ENCODE measurements at places on chromosomes 3 and 15. TPM values are rescaled to one million over a fixed set of nuclear protein-coding genes. Genes with fewer than 3 reads are reported as not detected.

Gene GASK1A
- total RNA-seq: 1.2 TPM

Gene ZNF80
- total RNA-seq: not detected

Gene CDHR4
- total RNA-seq: not detected

Gene IL20RB
- total RNA-seq: 0.60 TPM

Gene ACSBG1
- total RNA-seq: 0.32 TPM

Gene NANOGP8
- total RNA-seq: 1.1 TPM

Gene THBS1
- 209 TPM for total RNA-seq

Gene PTH1R
- 1.9 TPM for total RNA-seq

Gene SLC22A13
- 0.51 TPM for total RNA-seq

Gene RGMA
- total RNA-seq: 88.4 TPM

Gene ARRDC4
- total RNA-seq: 49.6 TPM

Gene TMEM266
- total RNA-seq: 0.16 TPM

Gene PLSCR2
- total RNA-seq: 1.3 TPM

Gene ECE2
- total RNA-seq: 2.2 TPM

Gene ERICH6
- not detected for total RNA-seq

Gene CHP1
- 461 TPM for total RNA-seq

Gene STX19
- total RNA-seq: 20.6 TPM

Gene SPG11
- 90.6 TPM for total RNA-seq

Gene NDN
- total RNA-seq: 21.8 TPM

Gene CPLX3
- total RNA-seq: 0.19 TPM

Gene ZMYND10
- 0.20 TPM for total RNA-seq

Gene ERC2
- 0.43 TPM for total RNA-seq

Gene CKMT1A
- 215 TPM for total RNA-seq

Gene LCTL
- total RNA-seq: not detected

Gene GABRB3
- 3.2 TPM for total RNA-seq

Gene SCN5A
- total RNA-seq: 1.3 TPM

Gene PCBP4
- 41.9 TPM for total RNA-seq

Gene NEK10
- total RNA-seq: 6.5 TPM

Gene MAPK6
- total RNA-seq: 47.6 TPM

Gene PLA2G4B
- total RNA-seq: 5.2 TPM

Gene XCR1
- 0.29 TPM for total RNA-seq

Gene TBL1XR1
- total RNA-seq: 200 TPM

Gene ZNF620
- total RNA-seq: 6.4 TPM

Gene C3orf22
- not detected for total RNA-seq

Gene GABRR3
- total RNA-seq: not detected

Gene RTP3
- total RNA-seq: not detected

Gene SLC9C1
- 0.96 TPM for total RNA-seq

Gene THUMPD3
- 30.0 TPM for total RNA-seq

Gene HHLA2
- total RNA-seq: 169 TPM

Gene JMJD7
- total RNA-seq: 9.8 TPM

Gene RTP1
- total RNA-seq: not detected

Gene SLC24A5
- not detected for total RNA-seq

Gene AMIGO3
- total RNA-seq: not detected

Gene NLGN1
- 2.0 TPM for total RNA-seq

Gene SMCO1
- not detected for total RNA-seq

Gene SLC9A9
- 18.2 TPM for total RNA-seq

Gene RAB27A
- 39.0 TPM for total RNA-seq

Gene MYRIP
- 11.2 TPM for total RNA-seq

Gene CADPS
- total RNA-seq: 6.2 TPM

Gene TMC3
- total RNA-seq: not detected

Gene SATB1
- 49.7 TPM for total RNA-seq

Gene C3orf20
- not detected for total RNA-seq

Gene PAQR5
- 27.7 TPM for total RNA-seq
